Anterior cingulate cortex (tissue), 58 donors: ENCODE measurements at places on chromosomes 6 and 20.

DNA sequence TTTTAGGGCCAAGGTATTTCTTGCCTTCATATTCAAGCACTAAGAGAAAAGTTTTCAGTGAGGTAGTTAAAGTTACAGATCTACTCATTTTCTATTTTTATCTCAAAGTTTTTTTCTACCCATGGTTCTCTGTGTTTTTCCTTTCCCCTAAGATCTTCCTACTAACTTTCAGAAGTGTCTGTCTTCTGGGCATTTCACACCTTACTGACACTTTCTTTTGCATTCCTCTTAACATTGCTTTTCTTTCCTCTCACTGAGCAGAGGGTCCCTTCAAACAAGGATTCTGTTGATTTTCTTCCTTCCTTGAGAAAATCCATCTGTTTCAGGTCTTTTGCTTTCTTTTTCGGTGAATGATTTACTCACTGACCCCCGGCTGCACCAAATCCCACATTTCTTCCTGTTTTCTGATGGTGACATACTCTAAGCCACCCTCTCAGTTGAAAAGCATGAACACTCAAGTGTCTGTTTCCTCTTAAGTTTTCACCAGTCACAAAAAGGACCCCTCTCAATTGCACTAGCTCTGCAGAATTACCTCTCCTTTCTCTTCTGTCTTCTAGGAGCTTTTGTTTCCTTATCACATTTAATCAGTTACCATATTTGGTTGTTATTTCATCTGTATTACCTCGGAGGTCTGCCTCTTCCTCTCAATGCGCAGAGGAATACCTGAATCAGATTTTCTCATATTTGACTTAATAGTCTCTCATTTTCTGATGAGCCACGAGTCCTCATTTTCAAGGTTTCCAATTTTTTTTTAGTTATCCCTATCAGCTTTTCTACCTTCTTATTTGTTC lies 73.5 kb upstream of the RNF217 start:
- DNase-seq, result no peak

GRCh38 chr6:134729561-134729960 lies 220.3 kb downstream of the ALDH8A1 start:
- no peak for DNase-seq

- no peak for DNase-seq
Observed at GRCh38 chr6:157954150-157955117, 27.2 kb upstream of the SYNJ2 start.

DNA sequence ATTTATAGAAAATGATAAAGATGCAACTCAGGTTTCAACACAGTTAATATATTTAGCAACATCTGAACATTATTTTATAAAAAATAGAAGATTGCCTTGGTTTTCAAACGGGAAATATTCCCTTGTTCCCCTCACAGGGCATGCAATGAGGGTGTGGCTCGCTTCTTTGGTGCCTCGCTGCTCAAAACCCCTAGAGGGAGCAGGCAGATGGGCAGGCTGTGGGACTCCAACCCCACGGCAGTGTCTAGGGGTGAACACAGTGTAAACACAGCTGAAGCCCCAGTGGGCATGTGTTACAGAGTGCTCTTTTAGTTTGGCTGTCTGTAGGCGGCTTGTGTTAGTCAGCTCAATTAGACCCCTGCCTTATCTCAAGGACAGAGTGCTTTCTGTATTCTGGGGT lies 560.8 kb upstream of the IMPG1 start:
- no peak for DNase-seq

DNA sequence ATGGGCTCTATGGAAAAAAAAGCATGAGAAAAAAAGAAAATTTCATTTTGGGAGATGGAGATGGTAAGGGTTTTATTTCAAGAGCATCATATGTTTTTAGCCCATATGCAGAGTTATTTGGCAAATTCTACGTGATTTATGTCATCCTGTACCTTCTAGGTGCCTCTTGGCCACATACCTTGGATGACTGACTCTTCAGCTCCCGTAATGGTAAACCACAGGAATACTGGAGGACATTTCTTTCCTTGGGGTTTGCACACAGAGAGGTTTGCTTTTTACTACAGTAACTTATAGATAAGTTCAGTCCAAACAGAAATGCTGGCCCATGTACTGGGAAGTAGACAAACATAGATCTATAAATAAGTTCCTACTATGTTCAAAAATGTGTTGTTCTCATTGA lies 132.2 kb downstream of the SH3BGRL2 start:
- DNase-seq, result no peak

GRCh38 chr6:147023581-147023980 lies 180.6 kb upstream of the STXBP5 start:
- DNase-seq, result no peak

DNA sequence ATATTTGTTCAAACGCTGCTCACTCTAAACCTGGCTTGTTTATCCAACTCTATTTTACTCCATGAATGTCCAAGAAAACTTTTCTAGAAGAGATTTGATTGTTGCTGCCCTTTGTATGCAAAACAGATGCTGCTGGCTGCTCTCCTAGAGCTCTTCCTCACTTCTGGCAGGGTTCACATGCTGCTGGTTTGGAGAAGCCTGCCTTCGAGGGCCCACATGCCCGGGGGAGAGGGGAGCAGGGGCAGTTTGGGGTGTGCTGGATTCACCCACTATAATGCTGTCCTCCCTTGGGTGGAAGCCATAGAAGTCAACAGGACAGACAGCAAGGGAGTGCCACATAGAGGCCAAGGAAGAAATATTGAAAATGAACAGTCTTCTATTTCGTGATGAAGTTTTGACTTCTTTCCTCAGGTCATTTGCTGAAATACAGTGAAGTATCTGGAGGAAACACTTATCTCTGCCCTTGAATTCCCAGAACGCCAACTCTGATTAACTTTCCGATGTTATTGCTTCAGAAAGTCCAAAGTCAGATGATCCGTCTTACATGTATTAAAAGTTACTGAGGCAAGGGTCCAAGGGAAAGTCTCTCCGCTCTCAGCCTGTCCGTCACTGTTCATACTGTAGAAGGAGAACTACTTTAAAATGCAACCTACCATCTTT lies 32.4 kb downstream of the LY86 start:
- no peak for DNase-seq

DNA sequence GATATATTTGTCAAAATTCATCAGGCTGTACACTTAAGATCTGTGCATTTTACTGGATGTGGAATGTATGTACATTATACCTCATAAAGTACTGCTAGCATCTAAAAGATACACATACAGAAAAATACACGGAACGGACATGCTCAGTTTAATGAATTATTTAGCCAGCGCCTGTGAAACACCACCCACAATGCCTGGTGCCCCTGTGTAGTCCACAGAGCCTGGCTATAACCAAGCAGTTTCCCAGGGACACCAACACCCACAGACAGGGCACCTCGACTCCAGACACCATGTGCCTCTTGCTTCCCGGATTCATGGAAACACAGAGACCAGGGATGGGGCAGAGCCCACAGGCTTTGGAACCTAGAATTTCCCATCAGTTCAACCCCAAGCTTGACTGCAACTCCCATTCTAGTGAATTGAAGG lies 17.4 kb upstream of the ARMC12 start:
- DNase-seq, result no peak

- DNase-seq, result no peak
Observed at GRCh38 chr6:33118525-33119123, 42.8 kb downstream of the HLA-DPB1 start.

- no peak for DNase-seq
Observed at GRCh38 chr6:36248980-36249379, 20.9 kb upstream of the PNPLA1 start.

DNA sequence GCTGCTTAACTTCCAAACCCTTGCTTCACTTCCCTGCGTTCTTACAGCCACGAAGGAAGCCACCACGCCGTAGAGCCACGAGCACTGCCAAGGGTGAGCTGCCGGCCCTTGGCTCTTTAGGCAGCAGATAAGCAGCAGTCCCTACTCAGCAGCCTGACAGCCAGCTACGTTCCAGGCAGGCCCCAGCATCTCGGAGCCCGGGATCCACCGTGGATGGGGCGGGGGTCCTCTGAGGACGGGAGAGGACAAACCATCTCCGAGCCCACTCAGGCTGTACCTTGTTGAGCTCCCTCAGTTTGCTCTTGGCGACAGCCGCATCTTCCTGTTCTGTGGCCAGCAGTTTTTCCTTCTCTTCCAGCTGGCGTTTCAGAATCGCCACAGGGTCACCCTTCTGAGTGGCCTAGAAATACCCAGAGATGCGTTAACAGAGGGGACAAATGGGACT lies 40.5 kb downstream of the RRBP1 start:
- no peak for DNase-seq

GRCh38 chr6:41774841-41775240 lies 4.9 kb downstream of the FRS3 start:
- no peak for DNase-seq

DNA sequence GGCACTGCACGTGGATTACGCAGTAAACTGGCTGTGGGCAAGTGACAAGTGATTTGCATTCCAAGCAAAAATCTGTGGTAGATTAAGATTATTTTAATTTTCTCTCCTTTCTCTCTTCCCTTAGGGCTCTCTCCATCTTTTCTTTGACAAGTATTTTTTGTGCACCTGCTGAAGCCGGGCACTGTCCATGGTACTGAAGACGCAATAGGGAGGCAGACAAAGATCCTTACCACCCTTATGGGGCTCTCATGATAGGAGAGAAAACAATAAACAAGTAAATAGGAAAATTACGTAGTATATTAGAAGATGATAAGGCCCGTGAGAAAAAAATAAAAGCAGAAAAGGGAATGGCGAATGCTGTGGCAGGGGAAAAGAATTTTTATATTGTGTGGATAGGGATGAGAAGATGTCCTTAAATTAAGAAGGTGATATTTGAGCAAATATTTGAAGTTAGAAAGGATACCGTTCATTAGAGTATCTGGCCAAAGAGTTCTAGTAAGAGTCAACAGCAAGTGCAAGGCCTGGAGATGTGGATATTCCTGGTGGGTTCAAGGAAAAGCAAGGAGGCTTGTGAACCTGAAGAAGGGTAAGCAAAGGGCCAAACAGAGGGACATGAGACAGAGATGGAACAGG lies 146.0 kb downstream of the LAMP5 start:
- DNase-seq, result no peak

GRCh38 chr20:43514648-43514999 lies 7.1 kb downstream of the L3MBTL1 start:
- DNase-seq, result no peak
